ENCODE measurements at places on chromosomes 4 and X.

GRCh38 chr4:182843808-182844325, 73.3 kb downstream of the DCTD start:
- no peak for DNase-seq

- no peak for DNase-seq
These were observed 125.6 kb downstream of the CDS1 start for GRCh38 chr4:84708406-84709135.

GRCh38 chrX:37776283-37776986, 3.4 kb upstream of the CYBB start:
- no peak for DNase-seq

DNA sequence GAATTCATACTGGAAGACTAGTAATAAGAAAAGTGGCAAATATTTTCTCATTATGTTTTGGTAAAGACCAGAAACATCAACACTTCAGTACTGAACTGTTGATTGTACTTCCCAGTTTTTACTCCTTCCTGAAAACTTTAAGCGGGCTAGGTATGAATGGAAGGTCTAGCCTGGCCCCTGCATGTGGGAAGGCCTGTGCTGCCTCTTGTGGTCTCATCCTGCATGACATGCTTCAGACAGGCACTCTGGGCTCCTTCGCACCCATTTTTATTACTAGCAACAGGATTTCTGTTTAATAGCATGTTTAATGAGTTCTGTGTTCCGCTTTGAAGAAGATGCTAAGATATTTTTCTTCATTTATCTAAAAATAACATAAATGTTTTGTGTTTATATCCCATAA, 279.1 kb downstream of the ANK2 start:
- peak; percentile 14 for DNase-seq

DNA sequence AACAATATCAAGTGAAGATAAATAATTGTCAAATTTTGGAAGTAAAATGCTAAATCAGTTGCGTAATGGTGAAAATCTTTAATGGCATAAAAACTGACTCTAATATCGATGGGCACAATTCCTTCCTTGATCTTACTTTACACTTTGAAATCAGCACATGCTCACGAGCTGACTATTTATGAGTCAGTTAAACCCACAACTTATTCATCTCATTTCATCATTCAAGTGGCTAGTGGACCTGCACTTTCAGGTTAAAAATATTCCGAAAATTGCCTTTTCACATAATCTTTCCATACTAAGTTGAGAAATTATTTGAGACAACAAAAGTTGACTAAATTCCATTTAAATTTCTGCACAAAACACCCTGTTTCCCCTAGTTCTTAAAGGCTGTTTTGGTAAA, 582.1 kb upstream of the TENM3 start:
- DNase-seq = no peak

DNA sequence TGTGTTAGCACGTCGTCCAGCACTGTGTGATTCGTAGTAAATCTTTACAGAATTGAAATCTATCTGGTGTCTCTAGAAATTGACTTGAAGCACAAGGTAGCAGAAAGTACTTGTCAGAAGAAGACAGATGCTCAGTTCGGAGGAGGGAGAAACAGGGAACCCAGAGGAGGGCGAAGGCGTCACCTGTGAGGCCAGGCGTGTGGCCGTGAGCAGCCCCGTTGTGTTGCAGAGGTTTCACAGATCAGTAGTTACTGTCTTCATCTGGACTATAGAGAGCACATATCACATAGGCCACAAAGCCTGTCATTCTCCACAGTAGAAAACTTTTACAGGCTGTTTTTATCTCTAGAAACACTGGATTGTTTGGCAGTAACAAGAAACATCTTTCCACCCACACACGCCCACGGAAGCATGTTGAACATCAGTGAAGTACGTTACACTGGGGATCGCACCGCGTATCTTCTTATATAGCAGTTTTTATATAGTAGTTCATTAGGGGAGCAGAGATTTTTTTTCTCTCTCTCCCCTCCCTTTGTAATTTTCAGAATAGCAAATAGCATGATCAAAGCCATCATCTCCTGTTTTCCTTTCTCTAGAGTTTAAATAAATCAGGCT, 48.1 kb upstream of the TLR3 start:
- DNase-seq = no peak

DNA sequence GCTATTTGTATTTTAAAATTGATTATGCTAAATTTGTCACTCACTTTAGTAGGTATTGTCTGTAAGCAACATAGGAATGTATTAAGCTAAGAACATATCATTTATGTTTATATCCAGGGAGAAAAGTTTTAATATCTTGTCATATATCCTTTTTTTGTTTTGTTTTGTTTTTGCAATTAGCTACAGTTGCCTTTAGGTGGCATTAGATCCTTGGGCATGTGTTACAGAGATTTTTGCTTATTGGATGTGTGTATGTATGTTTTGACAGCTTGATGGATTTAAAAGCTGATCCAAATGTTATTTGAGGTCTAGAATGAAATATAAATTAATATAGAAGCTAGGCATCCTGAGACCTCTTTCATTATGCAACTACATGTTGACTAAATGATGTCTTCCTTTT, 36.1 kb upstream of the OTUD4 start:
- no peak for DNase-seq

GRCh38 chrX:51376672-51377071, 44.0 kb downstream of the NUDT10 start:
- DNase-seq = no peak

- DNase-seq = no peak
These were observed 32.0 kb upstream of the MTMR8 start for GRCh38 chrX:64427281-64427680.

DNA sequence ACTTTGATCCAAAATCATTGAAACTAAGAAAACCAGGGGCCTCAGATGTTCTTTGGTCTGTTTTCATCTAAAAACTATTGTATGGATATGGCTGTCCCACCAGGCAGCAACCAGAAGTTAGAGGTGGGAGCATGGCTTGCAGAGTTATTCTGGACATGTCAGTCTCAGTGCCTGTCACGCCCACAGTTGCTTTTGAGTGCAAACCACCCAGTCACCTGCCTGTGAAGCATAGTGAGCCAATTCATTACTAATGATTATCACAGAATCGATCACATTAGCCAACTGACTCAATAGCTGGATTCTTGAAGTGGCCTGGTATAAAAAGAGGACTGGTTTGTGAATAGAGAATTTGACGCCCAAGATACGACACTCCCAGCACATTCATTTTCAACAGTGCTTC, 104.2 kb upstream of the SORBS2 start:
- DNase-seq = no peak

DNA sequence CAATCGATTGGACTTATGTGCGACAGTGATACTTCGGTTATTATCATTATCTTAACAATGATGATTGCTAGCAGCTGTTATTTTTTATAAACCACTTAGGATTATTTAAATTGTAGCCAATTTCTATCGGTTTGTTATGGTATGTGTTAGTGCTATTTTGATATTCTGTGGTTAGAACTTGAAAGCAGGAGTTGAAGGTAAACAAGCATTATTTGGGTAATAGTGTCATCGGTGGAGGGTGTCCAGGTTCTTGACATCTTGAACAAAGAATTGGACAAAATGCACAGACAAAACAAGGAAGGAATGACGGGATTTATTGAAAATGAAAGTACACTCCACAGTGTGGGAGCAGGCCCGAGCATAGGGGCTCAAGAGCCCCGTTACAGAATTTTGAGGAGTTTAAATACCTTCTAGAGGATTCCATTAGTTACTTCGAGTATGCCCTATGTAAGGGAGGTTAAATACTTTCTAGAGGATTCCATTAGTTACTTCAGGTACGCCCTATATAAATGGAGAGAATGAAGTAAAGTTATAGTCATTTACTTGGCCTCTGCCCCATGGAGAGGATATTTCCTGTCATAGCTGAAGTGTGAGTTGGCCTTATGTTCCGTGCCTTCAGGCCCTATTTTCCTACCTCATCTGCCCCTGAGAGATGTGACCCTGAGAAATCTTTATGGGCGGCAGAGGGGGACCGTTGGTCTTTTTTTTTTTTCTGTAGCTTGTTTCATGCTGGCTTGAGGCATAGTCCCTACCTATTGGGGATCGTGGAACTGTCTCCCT, 13.1 kb downstream of the MOB1B start:
- DNase-seq = no peak

- no peak for DNase-seq
These were observed 186.0 kb upstream of the CXorf66 start for GRCh38 chrX:140151316-140151715.

DNA sequence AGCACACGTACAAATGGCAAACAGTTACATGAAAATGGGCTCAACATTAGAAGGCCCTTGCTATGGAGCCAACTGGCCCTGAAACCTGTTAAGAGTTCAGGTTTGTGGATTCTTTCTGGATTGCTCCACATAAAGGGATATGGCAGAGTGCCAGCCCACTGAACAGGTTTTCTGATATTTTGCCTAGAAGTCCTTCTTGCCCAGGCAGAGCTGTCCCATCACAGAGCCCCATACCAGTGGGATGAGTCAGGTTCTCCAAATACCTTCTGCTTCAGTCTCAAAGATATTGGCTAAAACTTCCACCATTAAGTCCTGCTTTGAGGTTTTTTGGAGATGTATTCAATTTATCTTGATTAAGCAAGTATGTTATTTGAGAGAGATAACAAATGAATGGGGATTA, 146.8 kb upstream of the IL1RAPL2 start:
- no peak for DNase-seq

- peak; percentile 88 for DNase-seq
These were observed at the start of gene SMARCAD1 for GRCh38 chr4:94207469-94208224. Gene SMARCAD1, plus strand, starts transcription at chr4:94207865. Its CDS starts 530 bp downstream, at chr4:94208395.

DNA sequence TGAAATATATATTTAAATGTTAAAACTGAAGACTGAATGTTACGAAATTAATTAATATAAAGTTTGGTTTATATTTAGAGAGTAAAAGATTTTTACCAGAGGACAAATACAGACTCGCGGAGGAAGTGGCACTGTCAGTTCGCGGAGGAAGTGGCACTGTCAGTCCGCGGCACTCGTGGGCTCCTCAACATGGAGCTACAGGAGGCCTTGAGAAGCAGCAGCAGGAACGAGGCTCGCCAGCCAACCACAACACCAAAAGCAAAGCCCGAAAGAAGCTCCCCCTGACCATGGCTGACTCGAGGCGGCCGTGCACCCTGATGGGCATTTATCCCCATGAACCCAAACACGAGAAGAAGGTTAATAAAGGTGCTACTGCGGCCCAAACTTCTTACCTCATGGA, 125.3 kb upstream of the PABPC4L start:
- no peak for DNase-seq

DNA sequence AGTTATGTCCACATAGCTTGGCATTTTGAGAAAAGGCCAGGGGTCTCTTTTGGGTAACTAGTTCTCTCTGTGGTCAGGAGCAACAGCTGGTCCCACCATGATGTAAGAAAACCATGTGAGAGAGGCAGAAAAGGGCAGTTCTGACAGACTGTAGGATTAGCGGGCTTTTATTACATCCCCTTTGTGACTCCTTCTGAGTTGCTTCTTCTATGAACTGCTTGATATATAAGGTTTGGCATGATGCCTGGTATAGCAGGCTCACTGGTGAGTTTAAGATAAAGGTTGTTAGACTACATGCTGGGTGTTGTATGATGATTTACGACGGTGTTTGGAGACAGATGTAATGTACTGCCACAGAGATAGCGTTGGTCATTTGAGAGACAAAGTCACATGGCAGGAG, 2308.1 kb upstream of the AGA start:
- DNase-seq = no peak

- DNase-seq = no peak
These were observed 123.5 kb upstream of the WDR1 start for GRCh38 chr4:10239982-10240654.

DNA sequence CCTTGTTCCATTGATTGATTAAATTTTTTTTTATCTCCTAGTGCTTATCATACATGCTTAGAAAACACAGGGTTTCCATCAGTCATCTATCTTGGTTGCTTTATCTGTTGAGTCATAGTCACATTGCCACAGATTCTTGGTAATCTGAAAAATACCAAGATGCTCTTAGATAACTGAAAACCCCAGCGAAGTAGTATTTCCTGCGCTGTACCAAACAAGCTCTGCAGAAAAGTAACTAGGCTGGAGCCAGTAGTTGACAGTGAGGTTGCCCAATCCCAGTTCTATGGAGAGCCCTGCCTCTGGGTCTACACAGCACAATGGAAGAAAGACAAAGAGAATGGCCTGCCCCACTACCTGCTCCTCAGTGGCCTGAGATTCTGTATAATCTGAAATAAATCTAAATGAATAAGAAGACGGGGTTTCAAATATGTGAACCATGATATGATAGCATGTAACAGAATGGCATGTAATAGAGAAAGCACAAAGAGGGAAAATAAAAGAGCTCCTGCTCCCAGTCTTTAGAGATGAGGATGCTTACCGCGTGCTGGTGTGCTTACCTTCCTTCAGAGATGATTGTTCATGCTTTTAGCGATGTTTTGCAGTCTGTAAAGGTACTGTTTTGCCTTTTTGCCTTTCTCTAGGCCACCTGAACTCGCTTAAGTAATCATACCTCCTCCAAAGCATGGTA, 55.3 kb upstream of the RAPGEF2 start:
- DNase-seq = no peak

- no peak for DNase-seq
These were observed 71.7 kb downstream of the ANXA10 start for GRCh38 chr4:168164045-168164444.

DNA sequence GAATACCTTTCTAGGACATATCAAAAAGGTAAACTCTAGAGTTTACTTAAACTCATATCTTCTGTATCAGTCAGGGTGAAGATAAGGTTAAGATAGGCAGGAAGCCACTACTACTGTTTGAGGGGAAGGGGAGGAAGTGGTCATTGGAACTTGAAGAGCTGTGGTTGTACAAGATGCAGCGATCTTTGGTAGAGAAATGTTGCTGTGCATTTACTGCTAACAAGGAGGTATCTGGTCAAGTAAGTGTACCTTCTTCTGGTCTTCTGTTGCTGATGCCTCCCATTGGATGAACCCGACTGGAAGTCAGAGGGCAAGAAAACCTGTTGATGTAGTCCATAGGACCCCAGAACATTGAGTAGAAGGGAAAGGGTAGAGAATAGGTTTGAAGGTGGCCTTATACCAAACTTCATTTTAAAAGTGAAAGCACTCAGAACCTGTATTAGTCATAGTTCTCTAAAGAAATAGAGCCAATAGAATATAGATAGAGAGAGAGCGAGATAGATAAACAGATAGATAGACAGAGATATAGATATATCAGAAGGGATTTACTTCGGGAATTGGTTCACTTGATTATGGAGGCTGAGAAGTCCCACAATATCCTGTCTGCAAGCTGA, 47.9 kb upstream of the TSPAN5 start:
- DNase-seq = no peak

DNA sequence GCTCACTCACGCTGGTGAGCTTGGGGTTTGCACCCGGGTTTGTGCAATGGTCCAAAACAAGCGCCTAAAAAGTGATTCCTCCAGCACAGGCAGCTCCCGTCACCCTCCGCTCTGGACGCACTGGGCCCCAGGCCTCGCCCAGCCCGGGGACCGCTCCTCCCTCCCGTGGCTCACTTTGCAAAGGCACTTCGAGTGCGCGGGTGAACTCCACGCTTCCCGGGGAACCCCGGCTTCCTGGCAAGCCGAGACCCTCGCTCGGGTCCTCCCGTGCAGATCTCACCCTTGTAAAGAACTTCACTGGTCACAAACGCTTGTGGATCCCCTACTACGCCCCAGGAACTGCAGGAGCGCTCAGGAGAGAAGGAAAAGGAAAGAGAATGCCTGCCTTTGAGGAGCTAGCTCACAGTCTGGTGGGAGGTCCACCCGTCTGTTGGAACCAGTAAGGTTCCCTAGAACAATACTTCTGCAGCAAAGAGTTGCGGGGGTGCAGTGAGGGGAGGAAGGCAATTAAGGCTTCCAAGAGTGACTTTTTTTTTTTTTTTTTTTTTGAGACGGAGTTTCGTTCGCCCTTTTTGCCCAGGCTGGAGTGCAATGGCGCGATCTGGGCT, at the start of gene CTPS2:
Gene CTPS2, minus strand, starts transcription at position 122 of the 608 bp plus-strand sequence. CDS start 9,767 bp downstream, outside the sequence.
- DNase-seq = peak; percentile 57
